ENCODE measurements at places on chromosomes 4 and X.

GRCh38 chr4:39029752-39030694 lies 2.2 kb downstream of the TMEM156 start:
- no peak for DNase-seq

- DNase-seq: no peak
Observed at GRCh38 chrX:793216-793770, 162.7 kb downstream of the SHOX start.

DNA sequence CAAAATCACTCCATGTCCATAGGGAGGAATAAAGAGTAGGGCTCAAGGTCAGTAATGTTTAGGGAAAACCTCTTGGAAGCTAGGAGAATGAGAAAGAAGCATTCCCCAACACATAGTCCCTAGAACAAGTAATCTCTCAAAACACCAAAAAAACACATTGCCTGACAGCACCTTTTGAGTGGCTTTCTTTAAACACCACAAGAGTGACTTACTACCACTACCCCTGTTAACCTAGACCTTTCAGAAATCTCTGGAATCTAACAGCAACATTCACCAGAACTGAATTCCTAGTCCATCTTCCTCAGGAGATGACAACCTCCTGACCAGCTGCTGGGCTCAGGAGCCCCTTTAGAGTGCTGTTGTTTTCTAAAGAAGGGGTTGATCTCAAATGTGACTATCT lies 142.2 kb downstream of the SOWAHB start:
- no peak for DNase-seq

DNA sequence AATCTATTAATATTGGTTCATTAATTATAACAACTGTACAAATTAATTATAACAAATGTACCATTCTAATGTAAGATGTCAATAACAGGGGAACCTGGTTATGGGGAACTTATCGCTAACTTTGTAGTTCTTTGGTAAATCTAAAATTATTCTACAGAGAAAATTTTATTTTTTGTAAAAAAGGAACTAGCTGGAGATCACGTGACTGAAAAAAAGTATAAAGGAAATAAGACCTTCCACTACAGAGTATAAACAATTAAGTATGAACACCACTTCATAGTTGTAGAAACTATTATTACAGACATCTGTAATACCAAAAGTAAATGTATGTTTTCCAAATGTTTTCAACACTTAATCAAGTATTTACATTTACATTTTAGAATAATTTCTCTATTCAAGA lies 77.9 kb upstream of the DKK2 start:
- no peak for DNase-seq

DNA sequence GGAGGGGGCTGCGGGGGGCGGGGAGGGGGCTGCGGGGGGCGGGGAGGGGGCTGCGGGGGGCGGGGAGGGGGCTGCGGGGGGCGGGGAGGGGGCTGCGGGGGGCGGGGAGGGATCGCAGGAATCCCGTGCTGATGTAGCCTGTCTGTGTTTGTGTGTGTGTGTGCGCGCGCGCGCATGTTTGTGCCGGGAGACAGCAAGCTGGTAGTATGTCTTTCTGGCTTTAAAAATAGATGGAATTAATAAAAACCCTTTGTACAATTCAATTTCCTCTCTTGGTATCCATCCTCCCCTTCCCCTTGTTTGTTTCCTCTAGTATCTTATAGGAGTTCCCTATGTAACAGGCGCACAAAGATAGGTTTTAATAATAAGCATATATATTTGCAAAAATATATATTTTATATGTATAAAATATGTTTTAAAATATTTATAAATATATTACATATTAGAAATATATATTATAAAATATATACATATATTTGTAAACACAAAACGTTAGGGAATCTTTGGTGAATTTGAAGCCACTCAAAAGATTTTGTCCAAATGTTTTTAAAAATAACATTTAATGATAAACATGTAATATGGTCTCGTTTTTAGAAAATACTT lies 782 bp downstream of the ARHGAP24 start:
- no peak for DNase-seq

DNA sequence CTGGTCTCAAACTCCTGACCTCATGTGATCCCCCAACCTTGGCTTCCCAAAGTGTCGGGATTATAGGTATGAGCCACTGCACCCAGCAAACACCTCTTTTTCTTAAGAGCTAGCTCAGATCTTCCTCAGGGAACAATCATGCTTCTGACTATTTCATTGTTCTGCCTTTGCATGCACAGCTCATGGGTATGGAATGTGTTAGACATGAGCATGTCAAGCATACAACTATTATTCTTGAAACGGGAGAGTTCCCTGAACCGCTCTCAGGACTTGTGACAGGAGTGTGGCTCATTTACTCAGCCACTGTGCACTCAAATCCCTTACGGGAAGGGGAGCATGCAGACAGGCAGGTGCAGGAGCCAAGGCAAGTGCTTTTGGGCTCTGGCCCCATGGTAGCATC lies 231.7 kb upstream of the TAPT1 start:
- DNase-seq: no peak

DNA sequence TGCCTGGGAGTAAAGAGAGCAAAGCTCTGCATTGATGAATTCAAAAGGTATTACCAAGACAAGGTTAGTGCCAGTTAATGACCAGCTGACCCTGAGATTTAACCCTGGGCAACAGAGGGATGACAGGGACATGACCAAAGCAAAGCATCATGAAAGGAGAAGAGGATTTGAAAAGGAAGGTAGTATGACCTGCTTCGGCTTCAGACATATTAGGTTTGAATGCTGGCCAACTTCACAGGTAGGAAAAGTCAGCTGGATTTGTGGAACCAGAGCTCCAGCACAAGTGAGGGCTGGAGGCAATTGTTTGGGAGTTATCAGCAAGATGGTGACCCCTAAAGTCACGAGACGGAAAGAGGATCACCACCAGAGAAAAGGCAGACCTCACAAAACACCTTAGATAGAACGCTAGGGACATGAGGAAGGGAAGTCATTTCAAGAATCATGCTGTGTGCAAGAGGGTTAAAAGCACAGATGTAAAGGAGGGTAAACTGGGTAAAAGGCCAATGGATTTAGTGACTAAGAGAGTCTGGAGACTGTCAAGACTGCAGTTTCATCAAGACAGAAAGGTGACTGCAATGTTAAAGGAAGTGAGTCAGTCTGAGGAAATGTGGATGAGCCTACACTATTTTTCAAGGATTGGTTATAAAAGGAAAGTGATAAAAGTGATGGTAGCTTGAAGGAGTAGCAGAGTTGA lies 45.6 kb downstream of the SH3RF1 start:
- DNase-seq: no peak

DNA sequence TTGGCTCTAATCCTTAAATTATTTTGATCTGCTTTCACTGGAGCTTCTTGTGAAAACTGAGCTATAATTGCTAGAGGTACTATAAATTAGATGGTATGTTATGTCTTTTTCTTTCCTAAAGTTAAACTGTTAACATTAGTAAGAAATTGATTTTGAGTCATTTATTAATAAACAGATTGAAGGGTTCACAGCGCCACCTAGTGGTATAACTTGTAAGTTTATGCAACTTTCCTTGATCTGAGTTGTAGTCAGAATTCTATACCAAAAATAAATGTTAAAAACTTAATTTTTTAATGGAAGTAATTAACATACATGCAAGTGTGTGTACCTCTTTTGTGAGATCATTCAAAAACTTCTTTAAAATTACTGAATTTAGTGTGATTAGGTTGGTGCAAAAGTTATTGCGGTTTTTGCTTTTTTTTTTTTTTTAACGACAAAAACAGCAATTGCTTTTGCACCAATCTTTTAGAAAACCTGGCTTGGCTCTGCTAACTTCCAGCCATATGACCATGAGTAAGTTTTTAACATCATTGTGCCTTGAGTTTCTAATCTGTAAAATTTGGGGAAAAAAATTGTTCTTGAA lies 151.5 kb downstream of the CENPC start:
- no peak for DNase-seq

- DNase-seq: no peak
Observed at GRCh38 chr4:91997045-91997444, 306.7 kb upstream of the GRID2 start.

- no peak for DNase-seq
Observed at GRCh38 chr4:107252571-107252970, 216.5 kb upstream of the DKK2 start.

GRCh38 chr4:105715692-105716278 lies 7.2 kb downstream of the GSTCD start:
- no peak for DNase-seq

DNA sequence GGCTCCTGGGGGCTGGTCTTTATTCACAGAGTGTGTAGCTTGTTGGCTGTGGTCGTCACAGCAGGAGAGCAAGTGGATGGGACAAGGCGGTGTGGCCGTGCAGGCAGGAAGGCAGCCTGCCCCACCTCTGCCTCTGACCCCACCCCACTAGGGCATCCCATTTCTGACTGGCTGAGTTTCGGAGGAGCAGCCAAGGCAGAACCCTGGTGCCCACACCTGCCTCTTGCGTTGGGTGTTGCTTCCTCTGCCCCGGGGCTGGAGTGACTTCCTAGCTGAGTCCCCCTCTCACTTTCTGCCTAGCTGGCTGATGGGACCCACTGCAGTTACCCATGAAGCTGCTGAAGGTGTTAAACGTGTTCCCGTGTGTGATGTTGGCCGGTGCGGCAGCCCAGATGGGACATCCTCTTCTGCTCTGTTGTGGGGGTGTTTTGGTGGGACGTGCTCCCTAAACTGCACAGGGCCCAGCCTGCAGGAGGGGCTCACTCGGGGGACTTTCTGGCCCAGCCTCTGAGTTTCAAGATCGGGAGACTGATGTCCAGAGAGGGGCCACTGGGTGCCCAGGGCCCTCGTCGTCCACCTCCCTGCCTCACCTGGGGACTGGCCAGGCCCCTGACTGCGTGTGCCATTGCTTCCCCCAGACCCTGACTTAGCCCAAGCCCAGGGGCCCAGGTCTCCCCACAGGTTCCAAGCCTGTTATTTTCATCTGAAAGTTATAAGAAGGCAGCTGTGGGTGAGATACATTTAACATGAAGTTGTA lies 101.5 kb downstream of the PSAPL1 start:
- DNase-seq: no peak

DNA sequence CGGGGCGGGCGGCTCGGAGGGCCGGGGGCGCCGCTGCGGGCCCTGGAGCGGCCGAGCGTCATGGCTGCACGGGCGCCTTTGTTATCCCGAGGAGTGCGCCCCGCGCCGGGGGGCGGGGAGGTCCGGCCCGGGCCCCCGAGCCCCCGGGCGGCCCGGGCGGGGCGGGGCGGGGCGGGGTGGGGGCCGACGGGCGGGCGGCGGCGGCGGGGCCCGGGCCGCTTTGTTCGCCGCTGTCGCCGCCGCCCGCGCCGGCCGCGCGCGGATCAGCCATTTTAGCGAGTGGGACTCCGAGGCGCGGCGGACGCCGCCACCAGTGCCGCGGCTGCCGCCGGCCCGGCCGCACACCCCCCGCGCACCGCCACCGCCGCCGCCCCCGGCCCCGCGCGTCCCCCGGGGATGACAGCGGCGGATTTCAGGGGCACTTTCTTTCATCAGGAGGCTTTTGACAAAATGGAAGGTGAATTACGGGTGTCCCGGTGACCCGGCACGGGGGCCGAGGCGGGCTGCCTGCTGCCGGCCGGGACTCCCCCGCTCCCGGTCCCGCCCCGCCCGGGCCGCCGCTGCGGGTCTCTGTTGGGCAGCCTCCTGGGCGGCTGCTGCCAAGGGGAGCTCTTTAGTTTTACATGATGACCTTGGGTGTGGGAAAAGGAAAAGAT lies 1.2 kb downstream of the HMGB3 start:
- no peak for DNase-seq

DNA sequence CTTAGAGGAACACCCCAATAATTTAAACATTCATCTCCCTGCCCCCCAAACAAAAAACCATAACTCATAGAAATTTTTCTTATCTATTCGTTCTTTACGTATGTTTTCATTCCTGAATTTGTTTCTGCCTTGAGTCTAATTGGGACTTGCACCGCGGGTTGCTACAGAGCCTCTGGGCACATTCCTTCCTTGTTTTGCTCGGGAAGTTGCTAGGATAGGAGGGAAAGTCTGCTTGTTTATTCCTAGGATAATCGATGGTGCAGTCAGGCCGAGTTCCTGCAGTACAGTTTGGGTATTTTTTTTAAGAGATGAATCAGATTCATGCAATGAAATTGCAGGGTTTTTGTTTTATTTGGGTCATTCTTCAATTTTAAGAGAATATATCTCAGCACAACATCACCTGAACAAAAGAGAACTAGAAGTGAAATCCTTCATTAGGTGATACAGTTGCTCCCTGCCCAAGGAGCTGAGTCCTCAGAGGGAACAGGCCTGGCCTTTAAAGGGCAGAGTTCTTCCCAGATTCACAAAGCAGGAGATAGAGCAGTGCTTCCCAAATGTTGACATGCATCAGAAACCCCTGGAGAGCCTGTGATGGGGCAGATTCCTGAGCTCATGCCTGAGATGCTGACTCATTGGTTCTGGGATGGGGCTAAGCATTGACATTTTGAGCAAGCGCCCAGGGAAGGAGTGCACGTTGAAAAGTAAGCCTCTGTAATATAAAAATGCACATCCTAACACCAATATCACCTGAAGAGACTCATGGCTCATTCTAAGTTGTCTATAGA lies 114.9 kb upstream of the FAM9B start:
- DNase-seq: no peak

DNA sequence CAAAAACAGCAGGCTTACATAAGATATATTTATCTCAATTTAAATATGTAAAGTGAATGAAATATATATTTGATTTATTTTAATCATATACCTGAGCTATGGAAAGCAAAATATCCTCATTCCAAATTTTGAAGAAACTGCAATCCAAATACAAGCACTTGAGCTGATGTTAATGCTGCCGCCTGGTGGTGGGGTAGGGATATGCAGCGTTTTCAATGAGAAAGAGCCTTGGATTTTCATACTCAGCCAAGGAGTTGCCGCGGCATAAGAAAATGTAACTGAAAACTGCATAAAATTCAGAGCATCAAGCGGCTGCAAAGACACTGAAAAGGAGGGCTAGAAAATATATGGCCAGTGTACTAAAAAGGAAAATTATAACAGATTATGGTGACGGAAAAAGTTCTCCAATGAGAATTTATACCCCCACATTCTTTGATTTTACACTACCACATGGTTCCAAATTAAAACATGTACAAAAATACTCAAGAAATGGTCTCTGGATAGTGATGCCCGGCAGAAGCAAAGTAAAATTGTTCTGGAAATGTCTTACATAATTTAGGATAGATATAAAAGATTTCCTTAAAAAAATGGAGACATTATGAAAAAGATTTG lies 660.3 kb upstream of the PITX2 start:
- no peak for DNase-seq

- no peak for DNase-seq
Observed at GRCh38 chrX:79147477-79147876, 3.0 kb downstream of the GPR174 start.

DNA sequence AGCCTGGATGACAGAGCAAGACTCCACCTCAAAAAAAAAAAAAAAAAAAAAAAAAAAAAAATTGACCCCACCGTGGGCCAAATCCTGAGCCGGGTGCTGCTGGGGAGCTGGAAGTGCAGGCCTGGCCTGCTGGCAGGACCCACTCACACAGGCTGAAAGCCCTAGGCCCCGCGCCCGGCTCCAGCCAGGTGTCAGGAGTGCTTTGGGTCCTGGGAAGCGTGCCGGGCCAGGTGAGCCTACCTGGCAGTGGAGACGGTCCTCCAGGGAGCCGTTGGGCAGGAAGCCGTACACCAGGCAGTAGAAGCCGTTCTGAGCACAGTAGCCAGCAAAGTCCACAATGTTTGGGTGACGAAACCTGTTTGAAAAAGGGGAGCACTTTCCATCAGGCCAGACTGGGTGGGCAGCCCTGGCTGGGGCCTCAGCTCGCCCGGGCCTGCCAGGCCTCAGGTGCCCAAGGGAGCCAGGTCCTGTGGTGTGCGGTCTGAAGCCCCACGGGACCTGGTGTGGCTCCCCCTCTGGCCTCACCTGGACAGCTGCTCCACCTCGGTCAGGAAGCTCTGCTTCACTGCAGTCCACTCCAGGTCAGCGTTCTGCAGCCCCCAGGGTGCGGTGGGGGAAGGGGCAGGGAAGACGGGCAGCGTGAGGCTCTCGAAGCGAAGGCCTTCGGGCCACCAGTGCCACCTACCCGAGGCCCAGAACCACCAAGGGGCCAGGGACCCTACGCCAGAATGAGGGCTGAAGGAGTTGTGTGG lies 1.8 kb downstream of the IRAK1 start:
- no peak for DNase-seq

All from activated CD4-positive, alpha-beta T cell treated with anti-CD3 and anti-CD28 coated beads for 1 hour (primary cell).